ENCODE measurements at places on chromosomes 13 and 19.

DNA sequence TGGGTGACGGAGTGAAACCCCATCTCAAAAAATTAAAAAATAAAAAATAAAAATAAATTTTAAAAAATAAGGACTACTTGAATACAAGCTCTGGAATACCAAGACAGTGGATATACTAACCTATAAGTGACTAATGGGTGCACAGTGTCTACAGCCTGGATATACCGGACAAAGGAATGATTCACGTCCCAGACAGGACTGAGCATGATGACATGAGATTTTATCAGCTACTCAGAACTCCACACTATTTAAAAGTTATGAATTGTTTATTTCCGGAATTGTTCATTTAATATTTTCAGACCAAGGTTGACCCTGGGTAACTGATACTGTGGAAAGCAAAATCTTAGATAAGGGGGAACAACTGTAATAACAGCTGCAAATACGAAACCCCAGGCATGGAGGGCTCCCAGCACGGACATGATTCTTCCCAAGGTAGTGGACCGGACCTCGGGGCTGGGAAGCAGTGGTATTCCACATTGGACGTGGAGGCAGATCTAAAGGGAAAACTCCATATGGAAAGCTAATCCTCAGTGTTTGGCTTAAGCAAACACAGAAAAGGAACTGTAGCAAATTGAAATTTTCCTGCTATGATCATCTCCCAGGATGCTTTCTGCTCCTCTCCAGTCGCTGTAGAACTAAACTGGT is 102.6 kb upstream of the TSHZ3 start:
- no peak for DNase-seq

- DNase-seq: peak; percentile 83
These were observed 10.7 kb downstream of the PTGIR start for GRCh38 chr19:46614114-46614722.

- no peak for DNase-seq
These were observed 41.3 kb downstream of the MYH14 start for GRCh38 chr19:50244695-50245094.

- no peak for DNase-seq
These were observed 518.4 kb upstream of the SLITRK1 start for GRCh38 chr13:84400706-84401105.

- DNase-seq: peak; percentile 1
These were observed 281.5 kb upstream of the HTR2A start for GRCh38 chr13:47178090-47178950.

DNA sequence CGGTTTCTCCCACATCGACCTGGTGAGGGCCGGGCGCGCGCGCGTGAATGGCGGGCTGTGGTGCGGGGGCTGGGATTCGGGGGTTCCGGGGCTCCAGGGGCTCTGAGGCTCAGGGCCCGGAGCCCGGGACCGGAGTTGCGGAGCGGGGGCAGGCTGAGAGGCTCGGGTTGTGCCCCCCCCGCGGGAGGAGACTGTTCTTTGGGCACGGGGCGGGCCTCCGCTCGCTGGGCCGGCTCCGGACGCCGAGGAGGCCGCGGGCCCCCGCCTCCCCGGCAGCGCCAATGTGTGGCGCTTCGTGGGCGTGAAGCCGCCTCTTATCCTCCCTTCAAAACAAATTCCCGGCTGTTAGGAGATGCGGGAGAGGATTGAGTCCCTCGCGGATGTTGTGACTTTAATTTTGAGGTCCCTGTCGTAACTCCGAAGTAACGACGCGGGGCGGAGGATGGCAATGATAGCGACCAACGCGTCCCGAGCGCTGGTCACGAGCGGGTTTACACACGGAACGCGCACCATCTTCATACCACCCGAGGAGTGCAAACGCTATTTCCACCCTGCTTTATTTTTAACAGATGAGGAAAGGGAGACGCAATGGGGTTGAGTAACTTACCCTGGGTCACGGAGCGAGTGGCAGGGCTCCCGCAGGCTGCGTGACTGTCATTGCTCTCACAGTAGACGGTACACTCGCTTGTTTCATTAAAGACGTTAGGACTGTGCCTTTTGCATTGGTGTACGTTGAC is 536 bp downstream of the UBA2 start:
- DNase-seq: peak; percentile 68

- no peak for DNase-seq
These were observed 199.0 kb downstream of the NUFIP1 start for GRCh38 chr13:44790289-44790688.

DNA sequence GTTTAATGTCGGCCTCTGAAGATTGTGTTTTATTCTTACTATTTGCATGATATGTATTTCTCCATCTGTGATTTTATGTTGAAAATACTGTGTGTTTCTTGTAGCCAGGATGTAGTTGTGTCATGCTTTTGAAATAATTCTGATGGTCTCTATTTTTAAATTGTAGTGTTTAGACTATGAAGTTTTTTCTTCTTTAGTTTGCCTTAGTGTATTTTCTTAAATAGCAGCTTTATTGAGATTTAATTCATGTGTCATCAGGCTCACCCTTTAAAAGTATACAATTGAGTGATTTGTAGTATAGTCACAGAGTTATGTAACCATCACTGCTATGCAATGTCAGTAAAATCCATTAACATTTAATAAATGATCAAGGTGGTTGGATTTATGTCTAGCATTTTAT is 74.5 kb downstream of the PCCA start:
- DNase-seq: no peak

GRCh38 chr19:803099-803561 is 5.9 kb downstream of the PTBP1 start:
- no peak for DNase-seq

DNA sequence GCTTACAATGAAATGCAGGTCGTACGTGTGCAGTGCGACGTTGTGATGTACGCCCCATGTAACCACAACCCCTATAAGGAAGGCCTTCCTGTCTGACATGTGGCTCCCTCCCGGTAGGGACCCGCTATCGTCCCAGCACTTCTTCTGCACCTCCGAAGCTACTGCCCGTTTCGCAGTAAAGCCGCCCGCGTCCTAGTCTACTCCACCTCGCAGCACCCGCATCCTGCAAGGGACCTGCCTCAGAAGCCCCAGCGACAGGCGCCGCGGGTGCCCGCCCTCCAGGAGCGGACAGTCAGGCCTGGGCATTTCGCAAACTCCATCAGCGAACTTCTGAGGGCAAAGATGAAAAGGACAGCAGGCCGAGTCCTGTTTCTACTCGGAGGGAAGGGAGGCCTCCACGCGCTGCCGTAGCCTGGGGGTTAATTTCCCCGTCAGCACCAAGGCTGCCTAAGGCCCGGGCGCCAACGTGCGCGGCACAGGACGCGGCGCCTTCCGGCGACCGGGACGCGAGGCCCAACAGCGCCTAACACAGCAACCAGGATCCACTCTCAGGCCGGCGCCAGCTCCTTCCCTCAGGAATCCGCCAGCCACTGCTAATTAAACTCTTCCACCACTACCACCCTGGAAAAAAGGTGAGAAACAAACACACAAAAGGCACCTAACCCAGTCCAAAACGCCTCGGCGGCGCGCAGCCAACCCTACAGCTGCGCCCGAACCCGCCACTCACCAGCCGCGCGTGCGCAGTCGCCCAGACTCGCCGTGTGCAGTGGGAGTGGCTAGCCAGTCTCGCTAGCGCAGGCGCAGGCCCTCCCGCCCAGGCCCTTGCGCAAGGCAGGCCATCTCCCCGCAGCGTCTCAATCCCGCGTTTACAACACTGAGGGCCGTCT is at the start of gene EEF1AKMT1:
Gene EEF1AKMT1 (minus strand): TSS at position 768 of the 887 bp plus-strand sequence. CDS start 16,363 bp downstream, outside the sequence.
- peak; percentile 96 for DNase-seq

DNA sequence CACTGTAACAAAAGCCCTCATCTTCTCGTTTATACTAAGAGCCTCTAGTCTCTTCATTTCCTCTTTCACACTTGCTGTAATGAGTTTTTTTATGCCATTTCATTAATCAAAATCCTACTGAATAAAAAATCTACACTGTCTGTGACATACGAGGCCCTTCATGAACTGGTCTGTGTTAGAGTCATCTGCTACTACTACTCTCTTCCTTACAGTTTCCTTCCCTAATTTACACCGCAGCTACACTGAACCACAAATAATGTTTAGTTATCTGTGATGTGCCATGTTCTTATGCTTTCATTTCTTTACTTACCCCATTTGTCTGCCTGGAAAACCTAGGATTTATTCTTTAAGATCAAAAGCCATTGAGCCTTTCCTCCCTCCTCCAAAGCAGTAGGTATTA is 16.0 kb downstream of the UFM1 start:
- no peak for DNase-seq

- DNase-seq: no peak
These were observed 113.1 kb downstream of the ABCC4 start for GRCh38 chr13:95188128-95188527.

DNA sequence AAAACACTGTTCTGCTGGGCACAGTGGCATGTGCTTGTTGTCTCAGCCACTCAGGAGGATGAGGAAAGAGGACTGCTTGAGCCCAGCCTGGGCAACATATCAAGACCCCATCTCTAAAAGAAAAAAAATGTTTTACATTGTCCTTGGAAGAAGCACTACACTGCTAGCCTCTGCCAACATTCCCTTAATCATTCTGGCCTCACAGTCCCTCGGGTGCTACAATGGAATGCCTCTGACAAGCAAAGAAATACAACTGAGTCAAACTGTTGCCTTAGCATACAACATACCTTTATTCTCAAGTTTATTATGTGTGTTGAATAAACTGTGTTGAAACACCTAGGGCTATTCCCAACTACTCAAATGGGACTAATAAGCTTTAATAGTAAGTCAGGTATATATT is 56.1 kb downstream of the PSPC1 start:
- DNase-seq: no peak

GRCh38 chr19:41853768-41854167 is 6.3 kb upstream of the RPS19 start:
- DNase-seq: no peak

DNA sequence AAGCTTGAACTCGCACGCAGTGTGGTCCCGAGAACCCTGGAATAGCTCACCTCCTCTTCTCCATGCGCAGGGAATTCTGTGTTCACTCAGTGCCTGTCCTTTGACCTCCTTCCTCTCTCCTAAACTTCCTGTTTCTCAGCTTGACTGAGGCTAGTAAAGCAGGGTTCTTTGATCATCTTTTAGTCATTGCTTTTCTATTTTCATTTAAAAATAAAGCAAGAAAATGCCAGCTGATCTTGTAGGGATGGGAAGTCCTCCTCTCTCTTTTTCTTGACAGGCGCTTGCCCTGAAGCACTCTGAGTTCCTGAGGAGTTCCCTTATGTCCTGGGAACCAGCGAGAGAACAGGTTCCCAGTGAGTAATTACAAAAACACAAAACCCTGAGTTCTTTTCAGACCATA is 62.8 kb downstream of the ARHGEF7 start:
- peak; percentile 28 for DNase-seq

DNA sequence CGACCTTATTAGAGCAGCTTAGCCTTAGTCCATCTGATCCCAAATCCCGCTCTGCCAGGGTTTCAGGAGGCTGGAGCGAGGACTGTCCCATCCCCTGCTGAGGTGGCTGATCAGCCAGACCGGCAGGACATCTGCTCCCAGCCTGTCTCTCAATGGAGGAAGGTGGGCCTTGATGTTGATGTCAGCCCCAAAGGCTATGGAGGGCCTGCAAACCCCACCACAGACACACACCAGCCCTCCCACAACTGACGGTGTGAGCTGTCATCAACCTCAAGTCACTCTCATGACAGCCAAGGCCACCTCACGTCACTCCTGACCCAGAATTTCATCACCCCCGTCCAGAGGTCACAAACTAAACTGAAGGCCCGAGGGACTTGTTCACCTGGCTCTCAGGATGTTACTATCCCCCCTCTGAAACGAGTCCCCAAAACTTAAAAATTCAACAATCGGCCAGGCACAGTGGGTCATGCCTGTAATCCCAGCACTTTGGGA is 25.5 kb downstream of the RHPN2 start:
- DNase-seq: no peak

- DNase-seq: no peak
These were observed 327.3 kb downstream of the ATP8A2 start for GRCh38 chr13:25699056-25699455.

DNA sequence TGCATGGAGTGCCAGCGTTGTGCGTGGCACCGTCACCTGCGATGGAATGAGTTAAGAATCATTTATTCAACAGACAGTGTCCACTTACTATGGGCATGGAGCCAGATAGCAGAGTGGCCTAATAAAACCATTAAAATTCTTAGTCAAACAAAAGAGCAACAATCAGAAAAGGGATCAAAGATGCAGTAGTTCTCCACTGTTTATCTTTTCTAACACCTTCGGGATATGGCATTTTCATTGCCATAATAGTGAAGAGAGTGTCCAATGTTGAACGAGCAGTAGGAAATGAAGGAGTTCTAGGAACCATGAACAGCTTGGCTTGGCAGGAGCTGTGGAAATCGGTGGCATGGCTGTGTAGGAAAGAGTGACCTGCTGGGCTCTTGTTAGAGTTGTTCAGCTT is 2.0 kb downstream of the TNFSF11 start:
- DNase-seq: no peak

- no peak for DNase-seq
These were observed 1.5 kb downstream of the MAST3 start for GRCh38 chr19:18098891-18099622.

- no peak for DNase-seq
These were observed 107.7 kb downstream of the SLC7A1 start for GRCh38 chr13:29487466-29488454.

- no peak for DNase-seq
These were observed 38.9 kb downstream of the IRS2 start for GRCh38 chr13:109747524-109747923.

DNA sequence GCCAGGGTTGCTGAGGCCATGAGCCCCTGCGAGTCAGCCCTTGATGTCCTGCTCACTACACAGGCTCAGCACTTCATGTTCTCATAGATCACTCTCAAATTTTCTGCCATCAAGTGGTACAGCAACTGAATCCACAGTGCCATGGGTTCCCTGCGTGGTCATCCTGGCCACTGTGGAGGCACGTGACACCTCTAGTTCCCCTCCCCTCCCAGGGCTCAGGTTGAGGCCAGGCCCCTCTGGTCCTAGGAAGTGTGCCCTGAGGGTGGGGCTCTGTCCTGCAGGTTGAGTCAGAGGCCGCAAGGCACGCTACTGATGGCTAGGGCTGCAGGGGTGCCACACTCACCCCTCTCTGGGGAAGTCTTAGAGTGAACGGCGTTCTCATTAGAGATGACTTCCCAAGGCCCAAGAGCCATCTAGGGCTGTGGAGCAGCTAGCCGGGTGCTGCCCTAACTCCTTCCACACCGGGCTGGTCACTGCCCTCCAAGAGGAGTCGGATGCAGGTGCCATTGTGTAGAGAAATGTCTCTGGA is 39.8 kb upstream of the TPM4 start:
- no peak for DNase-seq

GRCh38 chr13:24709186-24709913 is 29.1 kb downstream of the ATP12A start:
- DNase-seq: no peak

GRCh38 chr13:58566176-58566575 is 934.6 kb downstream of the PCDH17 start:
- peak; percentile 6 for DNase-seq
